ENCODE measurements at places on chromosomes 1 and 21.

- no peak for DNase-seq
Observed at GRCh38 chr1:1290238-1290731, 10.0 kb downstream of the SCNN1D start.

DNA sequence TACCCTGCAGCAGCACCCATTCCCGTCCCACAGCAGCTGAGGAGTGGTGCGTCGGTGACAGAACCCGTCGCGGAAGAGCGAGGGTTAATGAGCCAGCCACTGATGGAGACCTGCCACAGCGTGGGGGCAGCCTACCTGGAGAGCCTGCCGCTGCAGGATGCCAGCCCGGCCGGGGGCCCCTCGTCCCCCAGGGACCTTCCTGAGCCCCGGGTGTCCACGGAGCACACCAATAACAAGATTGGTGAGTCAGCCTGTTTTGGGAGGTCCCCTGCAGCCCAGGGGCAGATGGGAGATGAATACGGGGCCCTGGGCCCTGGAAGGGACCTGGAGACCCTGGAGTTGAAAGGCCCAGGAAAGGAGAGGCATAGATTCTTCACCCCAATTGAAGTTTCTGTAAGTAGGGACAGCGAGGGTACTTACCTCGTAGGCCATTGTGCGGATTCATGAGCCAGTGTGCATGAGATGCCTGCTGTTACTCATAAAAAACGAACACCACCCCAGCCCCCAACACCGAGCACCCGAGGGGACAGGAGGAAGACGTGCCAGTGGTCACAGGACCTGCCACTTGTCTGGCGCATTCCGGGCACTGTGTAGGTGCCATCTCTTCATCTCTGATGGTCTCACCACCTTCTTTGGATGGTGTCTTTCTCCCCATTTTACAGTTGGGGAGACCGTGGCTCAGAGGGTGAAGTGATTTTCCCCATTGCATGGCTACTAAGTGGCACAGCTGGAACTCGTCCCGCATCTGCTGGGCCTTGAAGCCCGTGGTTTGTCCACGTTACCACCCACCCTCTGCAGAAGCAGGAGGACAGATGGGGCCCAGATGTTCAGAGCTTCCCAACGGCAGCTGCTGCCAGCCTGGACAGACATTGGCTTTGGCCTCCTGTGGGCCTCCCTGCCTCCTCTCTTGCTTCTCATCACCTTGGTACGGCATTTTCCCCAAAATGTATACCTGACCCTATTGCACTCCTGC lies 28.3 kb upstream of the TNFRSF1B start:
- no peak for DNase-seq

- DNase-seq: no peak
Observed at GRCh38 chr1:73781251-73781650, 416.7 kb downstream of the LRRIQ3 start.

GRCh38 chr1:36118447-36119204 lies 6.4 kb downstream of the COL8A2 start:
- no peak for DNase-seq

GRCh38 chr1:186443638-186444037 lies 17.3 kb downstream of the PDC start:
- DNase-seq: no peak

Data from SHP77 treated with DMSO at 0.1 percent for 48 hours (cell line).